ENCODE measurements at places on chromosomes 4 and X.

- no peak for DNase-seq
Measured at GRCh38 chr4:6773616-6774540, 8.6 kb upstream of the KIAA0232 start.

GRCh38 chr4:40309250-40309774 is 25.8 kb upstream of the CHRNA9 start:
- DNase-seq, result peak; percentile 86

- DNase-seq, result peak; percentile 21
Measured at GRCh38 chr4:139416073-139416673, 37.7 kb upstream of the RAB33B start.

- no peak for DNase-seq
Measured at GRCh38 chr4:90165883-90166282, 38.7 kb downstream of the CCSER1 start.

DNA sequence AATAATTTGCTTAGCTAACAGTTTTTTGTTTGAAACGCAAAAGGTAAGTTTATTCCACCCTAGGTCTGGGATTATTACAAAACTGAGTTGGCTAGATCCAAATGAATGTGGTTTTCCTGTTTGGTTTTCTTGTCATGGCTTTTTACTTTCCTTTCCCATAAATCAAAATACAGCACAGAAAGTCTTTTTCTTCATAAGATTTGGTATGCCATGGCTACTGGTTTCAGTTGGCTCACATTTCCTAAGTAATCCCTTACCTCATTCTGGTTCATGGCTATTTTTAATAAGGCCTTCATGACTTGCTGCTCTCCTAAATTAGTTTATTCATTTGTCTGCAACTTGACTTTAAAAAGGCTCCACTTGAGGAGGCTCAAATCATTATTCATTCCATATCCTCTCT is 12.9 kb upstream of the PAK3 start:
- no peak for DNase-seq

Measured in effector memory CD8-positive, alpha-beta T cell (primary cell).